WERI-Rb-1 (cell line): ENCODE measurements at places on chromosomes 11 and 22.
A peak's percentile ranks its signal among the peaks of the same experiment; 100 is the strongest.

- DNase-seq, result no peak
Measured at GRCh38 chr11:108817976-108818375, 153.1 kb downstream of the DDX10 start.

DNA sequence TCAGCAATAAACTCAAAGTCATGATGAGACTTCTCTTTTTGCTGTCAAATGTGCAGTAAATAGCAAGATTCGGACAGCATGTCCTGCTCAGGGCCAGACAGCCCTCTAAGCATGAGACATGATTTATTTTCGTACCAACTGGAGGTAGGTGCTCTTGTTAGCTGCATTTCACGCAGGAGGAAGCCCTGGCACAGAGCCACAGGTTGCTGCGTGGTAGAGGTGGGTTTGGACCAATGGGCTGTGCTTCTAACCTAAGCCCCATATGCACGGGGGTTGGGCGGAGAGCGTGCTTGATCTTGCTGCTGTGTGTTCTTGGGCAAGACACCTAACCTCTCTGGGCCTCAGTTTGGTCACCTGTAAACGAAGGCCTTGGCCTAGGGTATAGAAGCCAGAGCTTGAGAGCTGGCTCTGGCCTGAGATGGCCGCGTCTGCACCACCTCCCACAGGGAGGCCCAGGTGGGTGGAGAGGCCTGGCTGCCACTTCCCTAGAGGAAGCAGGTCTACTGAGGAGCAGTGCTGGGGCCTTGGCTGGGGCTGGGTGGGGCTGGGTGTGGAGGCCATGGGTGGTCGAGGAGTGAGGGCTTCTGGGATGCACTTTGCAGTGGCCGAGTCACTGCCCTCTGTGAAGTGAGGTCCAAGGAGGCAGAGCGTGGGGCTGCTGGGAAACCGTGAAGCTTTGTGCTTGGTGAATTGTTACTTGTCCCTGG, 38.5 kb upstream of the GRAMD4 start:
- no peak for DNase-seq

- DNase-seq, result no peak
Measured at GRCh38 chr11:93906486-93906885, 56.1 kb upstream of the VSTM5 start.

- peak; percentile 81 for DNase-seq
Measured at GRCh38 chr22:28019881-28020861, 101.1 kb upstream of the PITPNB start.

DNA sequence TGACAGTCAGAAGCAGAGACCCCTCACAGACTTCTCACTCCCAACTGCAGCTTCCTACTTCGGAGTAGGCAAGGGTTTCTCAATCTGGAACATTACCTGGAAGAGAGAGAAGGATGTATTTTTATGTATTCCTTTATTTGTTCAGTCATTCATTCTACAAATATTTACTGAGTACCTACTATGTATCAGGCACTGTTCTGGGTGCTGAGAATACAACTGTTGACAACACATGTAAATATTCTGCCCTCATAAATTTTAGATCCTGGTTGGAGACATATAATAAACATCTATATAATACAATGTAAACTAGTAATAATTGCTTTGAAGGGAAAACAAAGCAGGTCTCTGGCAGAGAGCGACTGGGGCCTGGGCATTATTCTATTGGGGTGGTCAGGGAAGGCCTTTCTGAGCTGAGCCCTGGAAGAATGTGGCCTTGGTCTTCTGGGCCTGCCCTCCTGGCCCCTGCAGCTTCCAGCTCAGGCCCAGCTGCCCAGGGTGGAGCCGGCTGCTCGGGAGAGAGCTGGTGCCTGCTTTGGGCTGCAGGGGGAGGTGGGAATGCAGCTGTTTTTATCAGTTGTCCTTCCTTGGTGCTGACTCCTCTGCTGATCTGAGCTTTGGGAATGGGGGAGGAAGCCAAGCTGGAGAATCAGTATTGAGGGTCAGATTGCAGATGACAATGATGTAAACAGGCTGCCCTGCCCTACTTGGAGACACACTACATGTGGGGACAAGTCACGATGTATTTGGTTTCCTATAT, 46.8 kb downstream of the PKNOX2 start:
- DNase-seq, result no peak

GRCh38 chr11:102589047-102589459, 36.1 kb downstream of the MMP20 start:
- no peak for DNase-seq

- DNase-seq, result peak; percentile 96
Measured at GRCh38 chr22:27668828-27669797, 132.4 kb downstream of the MN1 start.

GRCh38 chr11:128415539-128415938, 171.8 kb downstream of the ETS1 start:
- DNase-seq, result no peak

DNA sequence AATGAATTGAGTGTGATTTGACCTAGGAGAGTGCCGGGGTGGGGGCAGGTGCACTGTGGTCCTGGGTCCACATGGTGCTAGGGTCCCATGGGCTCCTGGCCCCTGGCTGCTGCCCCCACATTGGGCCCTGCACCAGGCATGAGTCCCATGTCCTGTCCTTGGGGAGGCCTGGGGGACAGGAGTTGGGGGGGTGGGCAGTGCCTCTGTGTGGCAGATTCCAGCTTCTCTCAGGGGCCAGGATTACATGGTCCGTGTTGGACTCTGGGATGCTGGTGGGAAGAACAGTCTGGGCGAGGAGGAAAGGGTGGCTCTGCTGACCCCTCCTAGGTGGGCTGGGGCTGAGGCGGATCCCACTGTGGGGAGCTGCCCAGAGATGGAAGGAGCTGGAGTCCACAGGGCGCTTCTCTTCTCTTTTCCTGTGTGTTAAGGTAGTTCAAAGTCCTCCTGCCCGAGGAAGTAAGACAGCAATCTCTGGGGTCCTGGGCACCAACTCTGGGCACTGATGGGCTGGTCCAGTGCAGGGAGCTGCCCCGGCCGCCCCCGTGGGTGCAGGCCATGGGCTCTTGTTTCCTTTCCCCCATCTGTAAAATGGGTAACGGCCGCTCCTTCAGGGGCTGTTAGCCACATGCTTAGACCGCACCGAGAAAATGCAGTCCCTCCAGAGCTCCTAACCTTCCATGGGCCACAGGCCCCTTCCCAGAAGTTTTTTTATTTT, 19.8 kb downstream of the KCNQ1 start:
- no peak for DNase-seq

GRCh38 chr11:69615545-69616278, 25.2 kb upstream of the CCND1 start:
- no peak for DNase-seq

DNA sequence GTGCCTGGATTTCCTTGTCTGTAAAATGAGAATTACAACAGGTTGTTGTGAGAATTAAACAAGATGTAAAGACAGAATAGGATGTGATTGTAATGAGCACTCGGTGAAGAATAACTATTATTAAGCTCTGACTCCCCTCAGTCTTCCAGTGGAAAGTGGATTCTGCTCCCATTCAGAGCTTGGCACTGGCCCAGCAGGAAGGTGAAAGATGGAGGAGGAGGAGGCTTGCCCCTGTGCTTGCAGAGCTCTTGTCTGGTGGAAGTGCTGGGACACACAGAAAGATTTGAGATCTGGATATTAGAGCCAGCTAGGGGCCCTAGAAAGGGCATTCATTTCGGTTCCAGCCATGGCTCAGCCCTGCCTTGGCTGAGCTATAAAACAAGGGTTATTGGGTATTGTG, 28.2 kb downstream of the PHLDB1 start:
- DNase-seq, result no peak

- DNase-seq, result no peak
Measured at GRCh38 chr11:46559815-46560214, 34.0 kb downstream of the AMBRA1 start.

DNA sequence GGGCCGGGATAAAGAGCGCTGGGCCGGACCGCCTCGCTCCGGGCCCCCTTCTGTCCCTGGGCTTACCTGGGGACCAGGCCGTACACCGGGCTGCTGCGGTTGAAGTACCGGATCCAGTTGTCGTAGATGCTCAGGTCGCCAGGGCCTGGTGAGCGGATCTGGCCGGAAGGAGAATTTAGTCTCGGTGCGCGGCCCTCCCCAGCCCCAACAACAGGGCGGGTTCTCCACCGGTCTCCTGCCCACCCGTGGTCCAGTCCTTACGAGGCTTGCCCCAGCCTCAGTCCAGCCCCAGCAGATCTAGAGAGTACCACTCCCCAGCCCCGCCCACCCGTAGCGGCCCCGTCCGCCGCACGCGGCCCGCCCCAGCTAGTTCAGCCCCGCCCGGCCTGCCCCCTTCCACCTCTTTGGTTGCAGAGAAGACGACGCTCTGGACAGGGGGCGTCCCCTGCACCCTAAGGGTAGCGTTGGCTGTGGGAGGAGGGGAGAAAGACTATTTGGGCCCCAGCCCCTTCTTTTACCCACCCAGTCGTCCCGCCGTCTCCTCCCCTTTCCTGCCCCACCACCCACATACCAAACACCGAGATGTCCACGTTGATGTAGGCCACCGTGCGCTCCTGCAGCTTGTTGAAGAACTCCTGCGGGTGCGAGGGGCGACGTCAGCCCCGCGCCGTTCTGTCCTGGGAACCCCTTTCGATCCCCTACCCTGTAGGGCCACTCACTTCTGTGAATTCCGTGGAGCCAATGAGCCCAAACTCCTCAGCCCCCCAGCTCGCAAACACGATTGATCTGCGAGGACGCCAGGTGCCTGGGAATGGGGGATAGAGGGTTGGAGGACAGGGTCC, 6.8 kb downstream of the SAC3D1 start:
- no peak for DNase-seq

- DNase-seq, result peak; percentile 51
Measured at GRCh38 chr11:3046190-3046589, 11.0 kb downstream of the CARS1 start.

GRCh38 chr11:28697920-28698827, 590.0 kb downstream of the METTL15 start:
- DNase-seq, result peak; percentile 68
